ENCODE measurements at places on chromosomes 5 and 9.

- DNase-seq = no peak
Observed at GRCh38 chr9:33272061-33272460, 7.2 kb downstream of the CHMP5 start.

DNA sequence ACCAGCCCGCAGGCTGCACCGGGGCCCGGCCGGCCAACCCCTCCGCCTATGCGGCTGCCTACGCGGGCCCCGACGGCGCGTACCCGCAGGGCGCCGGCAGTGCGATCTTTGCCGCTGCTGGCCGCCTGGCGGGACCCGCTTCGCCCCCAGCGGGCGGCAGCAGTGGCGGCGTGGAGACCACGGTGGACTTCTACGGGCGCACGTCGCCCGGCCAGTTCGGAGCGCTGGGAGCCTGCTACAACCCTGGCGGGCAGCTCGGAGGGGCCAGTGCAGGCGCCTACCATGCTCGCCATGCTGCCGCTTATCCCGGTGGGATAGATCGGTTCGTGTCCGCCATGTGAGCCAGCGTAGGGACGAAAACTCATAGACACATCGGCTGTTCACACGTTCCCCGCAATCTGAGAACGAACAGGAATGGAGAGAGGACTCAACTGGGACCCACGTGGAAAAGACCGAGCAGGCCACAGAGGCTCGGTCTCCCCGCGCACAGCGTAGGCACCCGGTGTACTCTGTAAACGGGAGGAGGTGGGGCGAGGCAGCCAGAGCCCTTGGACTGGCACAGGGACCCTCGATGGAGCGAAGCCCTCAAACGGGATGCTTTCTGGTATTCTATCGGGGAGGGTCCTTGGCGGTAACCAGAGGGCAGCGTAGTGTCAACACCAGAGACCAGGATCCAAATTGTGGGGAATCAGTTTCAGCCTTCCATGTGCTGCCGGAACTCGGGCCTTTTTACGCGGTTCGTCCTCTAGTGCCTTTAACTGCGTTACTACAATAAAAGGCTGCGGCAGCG is 1.9 kb downstream of the FOXE1 start:
- DNase-seq = no peak

- DNase-seq = no peak
Observed at GRCh38 chr9:97041898-97042297, 3.0 kb upstream of the CTSV start.

GRCh38 chr5:178116143-178116885 is 3.0 kb downstream of the N4BP3 start:
- no peak for DNase-seq

DNA sequence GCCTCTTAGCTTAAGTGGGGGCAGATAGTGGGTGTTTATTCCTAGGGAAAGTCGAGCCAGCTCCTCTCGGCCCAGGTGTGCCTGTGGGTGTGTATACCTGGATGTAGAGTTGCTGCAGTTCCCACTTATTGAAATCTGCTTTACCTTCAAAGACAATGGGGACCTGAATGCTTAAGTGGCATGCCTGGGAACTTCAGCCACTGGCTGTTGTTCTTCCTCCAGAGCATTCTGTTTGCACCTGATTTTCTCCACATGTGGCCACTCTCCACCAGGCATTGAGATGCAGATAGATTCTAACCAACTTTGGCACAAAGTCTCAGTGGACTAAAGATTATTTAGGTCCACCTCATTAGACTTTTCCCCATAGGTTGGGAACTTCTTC is 186.8 kb downstream of the ZNF462 start:
- DNase-seq = no peak

DNA sequence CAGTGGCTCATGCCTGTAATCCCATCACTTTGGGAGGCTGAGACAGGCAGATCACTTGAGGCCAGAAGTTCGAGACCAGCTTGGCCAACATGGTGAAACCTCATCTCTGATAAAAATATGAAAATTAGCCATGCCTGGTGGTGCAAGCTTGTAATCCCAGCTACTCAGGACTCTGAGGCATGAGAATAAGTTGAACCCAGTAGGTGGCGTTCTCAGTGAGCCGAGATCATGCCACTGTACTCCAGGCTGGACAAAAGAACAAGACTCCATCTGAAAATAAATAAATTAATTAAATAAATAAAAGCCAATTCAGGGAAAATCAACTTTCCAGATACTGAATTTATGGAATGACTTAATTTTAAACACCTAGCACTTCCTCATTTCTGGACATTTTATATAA is 1722.1 kb downstream of the MAT2B start:
- DNase-seq = no peak
